ENCODE measurements at places on chromosomes 6 and 20.

DNA sequence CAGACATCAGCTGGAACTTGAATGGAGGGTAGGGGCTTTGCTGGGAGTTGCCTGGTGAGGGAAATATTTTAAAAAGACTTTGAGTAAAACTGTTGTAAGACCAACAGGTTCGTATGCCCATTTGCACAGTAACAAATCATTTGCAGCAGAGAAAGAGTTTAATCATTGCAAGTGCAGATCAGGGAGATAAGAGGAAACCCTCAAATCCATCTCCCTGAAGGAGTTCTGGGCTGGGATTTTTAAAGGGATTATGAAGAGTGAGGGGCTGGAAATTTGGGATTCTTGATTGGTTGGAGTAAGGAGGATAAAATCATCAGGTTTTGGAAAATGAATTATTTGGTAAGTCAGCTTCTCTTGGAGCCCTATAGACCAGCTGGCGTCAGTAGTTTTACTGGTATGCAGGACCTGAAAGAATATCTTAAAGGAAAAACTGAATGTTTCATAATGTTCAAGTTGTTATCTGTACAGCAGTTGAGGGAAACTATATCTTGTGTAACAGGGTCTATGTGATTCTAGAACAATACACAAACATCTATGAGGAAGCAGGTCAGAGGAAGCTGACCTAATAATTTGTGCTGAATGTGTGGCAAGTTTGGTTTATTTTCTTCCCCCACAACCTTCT lies 295.5 kb downstream of the PLCB1 start:
- DNase-seq: no peak

GRCh38 chr20:58179083-58179431 lies 49.4 kb downstream of the ANKRD60 start:
- DNase-seq: no peak

- no peak for DNase-seq
Observed at GRCh38 chr6:41602422-41602743, 35.9 kb upstream of the MDFI start.

GRCh38 chr6:37306624-37307222 lies 47.1 kb upstream of the RNF8 start:
- no peak for DNase-seq

DNA sequence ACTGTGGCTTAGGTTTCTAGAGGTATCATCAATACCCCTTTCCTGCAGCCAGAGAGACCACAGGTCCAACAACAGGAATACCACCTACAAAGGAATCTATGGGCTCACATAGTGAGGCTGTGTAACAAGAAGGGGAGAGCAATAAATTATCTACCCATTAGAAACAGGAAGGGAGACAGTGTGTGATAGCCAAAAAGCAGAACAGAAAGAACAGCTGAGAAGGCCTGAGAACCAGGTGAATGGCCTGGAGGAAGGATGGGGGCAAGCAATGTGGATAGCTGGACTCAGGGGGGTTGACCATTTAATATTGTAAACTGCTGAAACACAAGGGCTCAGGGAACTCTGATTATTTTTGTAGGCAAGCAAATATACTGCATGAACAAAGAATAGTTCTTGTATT lies 628.2 kb downstream of the COL12A1 start:
- no peak for DNase-seq

DNA sequence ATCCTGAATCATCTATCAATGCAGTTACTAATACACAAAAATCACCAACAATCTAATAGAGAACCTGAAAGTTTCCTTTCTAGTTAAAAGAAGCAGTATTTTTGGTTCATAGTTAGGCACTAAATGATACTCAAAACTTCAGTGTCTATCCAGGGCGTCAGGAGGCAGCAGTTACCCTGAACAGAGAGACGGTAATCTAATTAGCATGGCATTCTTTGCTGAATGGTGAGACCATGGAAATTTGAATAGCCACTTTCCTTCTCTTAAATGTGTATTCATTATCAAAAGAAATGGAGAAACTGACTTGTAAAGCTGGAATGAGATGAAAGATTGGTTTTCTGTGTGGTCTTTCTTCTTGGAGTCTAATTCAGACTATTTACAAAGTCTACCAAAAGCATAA lies 146.6 kb upstream of the BMP5 start:
- no peak for DNase-seq

GRCh38 chr6:20691185-20691584 lies 156.9 kb downstream of the CDKAL1 start:
- DNase-seq: no peak

- no peak for DNase-seq
Observed at GRCh38 chr6:139447656-139447975, 73.2 kb upstream of the CITED2 start.

DNA sequence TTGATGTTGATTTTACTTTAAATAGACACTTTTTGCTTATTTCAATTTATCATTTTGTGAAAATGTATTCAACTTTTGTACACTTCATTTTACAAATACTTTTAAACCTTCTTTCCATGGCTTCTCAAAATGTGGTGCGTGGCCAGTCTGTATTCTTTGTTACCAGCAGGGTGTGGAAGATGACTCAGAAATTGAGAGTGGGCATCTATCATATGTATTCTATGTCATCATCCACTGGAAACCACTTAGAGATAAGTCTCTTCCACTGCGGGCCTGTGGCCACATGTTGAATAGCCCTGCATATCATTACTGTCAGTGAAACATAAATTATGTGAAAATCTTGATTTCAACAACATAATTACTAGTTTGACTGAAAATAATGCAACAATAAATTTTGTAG lies 52.6 kb upstream of the MC3R start:
- no peak for DNase-seq

All from HS-27A (cell line).